ENCODE measurements at places on chromosomes 2 and 18.

GRCh38 chr2:109269706-109270504 lies 140.9 kb downstream of the SH3RF3 start:
- no peak for DNase-seq

- DNase-seq, result no peak
These were observed 73.3 kb upstream of the CABLES1 start for GRCh38 chr18:23062011-23062410.

DNA sequence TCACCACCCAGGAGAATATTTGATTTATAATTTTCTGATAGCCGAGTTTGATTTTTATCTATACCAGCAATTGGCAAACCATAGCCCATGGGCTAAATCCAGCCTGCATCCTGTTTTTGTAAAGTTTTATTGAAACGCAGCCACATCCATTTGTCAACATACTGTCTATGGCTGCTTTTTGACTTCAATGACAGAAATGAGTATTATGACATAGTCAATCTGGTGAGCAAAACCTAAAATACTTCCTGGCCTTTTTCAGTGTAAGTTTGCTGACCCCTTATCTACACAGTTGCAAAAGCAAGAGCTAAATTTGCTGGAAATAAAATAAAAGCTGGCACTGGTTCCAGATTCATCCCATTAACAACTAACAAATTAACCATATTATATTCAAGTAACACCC lies 79.8 kb upstream of the SLC25A52 start:
- DNase-seq, result no peak

DNA sequence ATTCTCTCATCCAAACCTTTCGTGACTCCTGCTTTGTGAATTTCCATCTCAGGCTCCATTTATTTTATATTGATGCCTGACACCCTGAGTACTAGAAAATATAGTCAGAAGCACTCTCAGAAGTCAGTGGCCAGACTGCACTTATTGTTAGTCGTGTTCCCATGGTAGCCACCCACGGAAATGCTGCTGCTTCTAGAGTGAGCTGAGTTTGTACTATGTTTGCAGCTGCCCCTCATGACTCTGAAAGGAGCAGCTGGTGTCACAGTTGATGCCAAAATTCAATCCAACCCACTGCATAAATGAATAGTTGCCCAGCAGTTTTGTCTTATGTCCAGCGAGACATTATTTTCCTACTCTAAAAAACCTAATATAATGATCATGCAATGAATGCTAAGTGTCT lies 265.2 kb upstream of the SPHKAP start:
- DNase-seq, result no peak

GRCh38 chr18:44799382-44799906 lies 118.8 kb downstream of the SETBP1 start:
- no peak for DNase-seq

DNA sequence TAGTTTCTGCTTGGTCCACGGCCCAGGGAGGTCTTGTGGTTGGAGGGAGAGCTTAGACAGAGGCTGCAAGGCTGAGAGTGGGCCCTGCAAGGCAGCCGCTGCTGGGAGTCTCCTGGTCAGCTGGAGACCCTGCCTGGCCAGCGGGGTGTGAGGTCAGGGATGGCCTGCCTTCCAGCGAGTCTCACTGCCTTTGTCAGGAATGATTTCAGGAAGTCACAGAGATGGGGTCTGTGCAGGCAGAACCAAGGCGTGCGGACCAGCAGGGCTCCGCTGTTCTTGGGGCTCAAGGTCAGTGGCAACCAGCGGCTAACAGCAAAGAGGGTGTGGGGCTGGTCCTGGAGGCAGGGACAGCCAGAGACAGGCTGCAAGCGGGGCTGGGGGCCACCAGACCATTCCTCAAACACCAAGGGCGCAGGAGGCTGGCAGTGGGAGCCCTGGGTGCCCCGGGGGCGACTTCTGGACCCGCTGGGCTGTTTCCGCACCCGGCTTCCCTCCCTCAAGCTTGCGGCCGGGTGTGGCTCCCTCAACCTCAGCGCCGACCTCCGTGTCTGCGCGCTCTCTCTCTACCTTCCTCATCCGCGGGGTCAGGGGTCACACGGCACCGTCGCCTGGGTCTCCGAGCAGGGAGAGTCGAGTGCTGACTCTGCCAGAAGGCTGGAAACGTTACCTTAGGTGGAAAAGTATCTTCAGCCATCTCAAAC lies 124.5 kb upstream of the CTDP1 start:
- no peak for DNase-seq

DNA sequence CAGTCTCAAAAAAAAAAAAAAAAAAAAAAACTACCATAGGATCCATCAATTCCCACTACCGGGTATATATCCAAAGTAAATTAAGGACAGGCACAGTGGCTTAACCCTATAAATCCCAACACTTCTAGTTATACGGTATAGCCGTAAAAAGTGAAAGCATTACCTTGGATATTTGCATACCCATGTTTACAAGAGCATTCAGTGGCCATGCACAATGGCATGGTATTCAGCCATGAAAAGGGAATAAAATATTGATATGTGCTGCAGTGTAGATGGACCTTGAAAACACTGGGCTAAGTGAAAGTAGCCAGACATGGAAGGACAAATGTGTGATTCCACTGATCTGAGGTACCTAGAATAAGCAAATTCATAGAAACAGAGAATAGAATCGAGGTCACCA lies 111.8 kb upstream of the CAB39 start:
- DNase-seq, result no peak

DNA sequence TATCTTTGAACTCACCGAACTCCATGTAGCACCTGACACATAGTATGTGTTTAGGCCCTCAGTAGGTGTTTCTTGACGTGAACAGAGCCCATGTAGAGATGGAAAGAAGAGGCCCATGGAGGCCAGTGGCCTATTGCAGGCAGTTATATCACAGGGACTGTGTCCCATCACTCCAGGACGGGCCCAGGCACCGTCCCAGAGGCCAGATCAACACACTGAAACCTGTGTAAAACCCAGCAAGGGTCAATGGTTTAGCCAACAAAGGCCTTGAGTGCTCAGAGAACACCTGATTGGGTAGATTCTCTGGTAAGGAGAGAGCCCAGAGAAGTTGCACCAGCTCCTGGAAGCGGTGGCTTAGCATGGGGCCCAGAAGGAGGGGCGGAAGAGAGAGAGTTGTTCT lies 82.8 kb downstream of the INHBB start:
- no peak for DNase-seq

- no peak for DNase-seq
These were observed 41.4 kb downstream of the STEAP3 start for GRCh38 chr2:119264781-119265692.

GRCh38 chr2:12685956-12686355 lies 30.8 kb upstream of the TRIB2 start:
- DNase-seq, result no peak

DNA sequence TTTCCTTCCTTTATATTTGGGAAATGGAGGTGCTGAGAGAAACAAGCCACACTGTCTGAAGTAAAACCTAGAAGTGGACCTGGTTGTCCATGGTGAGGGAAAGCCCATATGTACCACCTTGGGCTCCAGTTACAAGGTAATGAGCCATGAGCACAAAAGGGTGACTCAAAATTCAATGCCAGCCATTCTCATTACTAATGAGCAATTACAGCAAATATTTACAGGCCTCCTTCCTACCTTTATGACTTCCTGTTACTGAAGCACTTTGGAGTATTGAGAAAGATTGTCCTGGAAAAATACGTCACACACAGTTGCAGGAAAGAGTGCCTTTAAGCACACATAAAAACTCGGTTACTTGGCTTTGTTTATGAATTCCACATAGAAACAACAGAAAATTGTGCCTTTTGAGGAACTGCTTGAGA lies 9.1 kb downstream of the EPAS1 start:
- DNase-seq, result no peak

DNA sequence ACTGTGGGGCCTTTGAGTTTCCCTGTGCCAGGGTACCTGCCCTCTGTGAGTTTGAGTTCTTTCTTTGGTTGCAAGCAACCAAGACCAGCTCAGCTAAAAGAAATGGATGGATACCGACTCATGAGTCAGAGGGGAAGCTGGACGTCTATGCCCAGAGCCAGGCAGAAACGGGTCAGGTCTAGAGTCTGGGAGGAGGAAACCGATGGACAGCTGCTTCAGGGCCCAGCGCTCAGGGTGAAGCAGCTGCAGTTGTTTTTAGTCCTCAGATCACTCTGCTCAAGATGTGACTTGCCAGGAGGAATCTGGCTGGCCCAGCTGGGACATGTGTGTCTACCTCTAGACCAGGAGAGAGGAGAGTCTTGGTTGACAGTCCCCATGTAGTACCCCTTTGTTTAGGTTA lies 10.1 kb upstream of the TYMS start:
- no peak for DNase-seq

DNA sequence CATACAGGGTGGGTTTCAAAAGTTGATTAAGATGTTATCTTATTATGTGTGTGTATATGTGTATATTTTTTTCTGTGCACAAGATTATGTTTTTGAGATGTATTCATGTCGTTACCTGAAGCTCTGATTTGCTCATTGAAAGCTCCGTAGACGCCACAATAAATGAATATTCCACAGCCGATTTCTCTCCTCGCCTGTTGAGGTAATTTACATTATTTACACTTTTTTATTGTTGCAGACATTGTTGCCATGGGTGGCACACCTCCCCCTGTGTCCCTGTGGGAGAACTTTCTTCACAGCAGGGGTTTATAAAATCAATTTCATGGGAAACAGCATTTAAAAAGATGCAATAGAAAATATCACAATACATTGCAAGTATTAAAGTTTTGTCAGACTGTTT lies 100.6 kb downstream of the GLI2 start:
- no peak for DNase-seq

- no peak for DNase-seq
These were observed 27.8 kb upstream of the MLPH start for GRCh38 chr2:237459226-237459625.

GRCh38 chr2:239629926-239630617 lies 229.3 kb upstream of the HDAC4 start:
- no peak for DNase-seq

DNA sequence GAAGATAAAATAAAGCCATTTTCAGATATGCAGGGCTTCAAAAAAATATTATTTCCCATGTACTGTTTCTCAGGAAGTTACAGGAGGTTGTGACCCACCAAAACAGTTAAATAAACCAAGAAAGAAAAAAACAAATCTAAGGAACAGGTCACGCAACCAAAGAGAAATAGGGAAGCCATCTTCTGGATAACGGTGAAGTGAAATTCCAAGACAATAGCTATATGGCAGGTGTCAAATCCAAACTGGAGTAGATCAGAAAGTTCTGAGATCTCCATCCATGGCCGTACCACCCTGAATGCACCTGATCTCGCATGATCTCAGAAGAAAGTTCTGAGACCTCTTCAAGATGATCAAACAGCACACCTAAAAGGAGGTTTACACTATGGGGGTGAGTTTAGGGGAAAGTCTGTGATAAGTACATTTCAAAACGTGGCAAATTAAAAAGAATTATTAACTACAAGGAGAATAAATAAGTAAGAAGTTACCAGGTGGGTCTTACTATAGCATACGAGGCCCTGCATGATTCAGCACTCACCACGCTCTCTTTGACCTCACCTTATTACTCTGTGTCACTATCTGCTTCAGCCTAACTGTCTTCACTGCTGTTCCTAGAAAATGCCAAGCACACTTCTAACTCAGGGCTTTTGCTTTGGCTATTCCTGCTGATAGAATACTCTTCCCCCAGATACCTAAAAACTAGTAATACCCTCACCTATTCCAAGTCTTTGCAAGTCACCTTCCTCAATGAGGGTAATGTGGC lies 29.9 kb downstream of the NBAS start:
- DNase-seq, result no peak

GRCh38 chr2:44912660-44913059 lies 28.8 kb upstream of the SIX3 start:
- no peak for DNase-seq

- DNase-seq, result no peak
These were observed 48.1 kb upstream of the PKDCC start for GRCh38 chr2:41999592-42000281.

GRCh38 chr2:222318712-222319585 lies 20.2 kb upstream of the PAX3 start:
- DNase-seq, result no peak

- no peak for DNase-seq
These were observed 17.8 kb downstream of the ARHGAP15 start for GRCh38 chr2:143146815-143147530.

- no peak for DNase-seq
These were observed 509.2 kb upstream of the SOX11 start for GRCh38 chr2:5183031-5183430.

- DNase-seq, result no peak
These were observed 191.9 kb upstream of the APCDD1 start for GRCh38 chr18:10262566-10262965.

DNA sequence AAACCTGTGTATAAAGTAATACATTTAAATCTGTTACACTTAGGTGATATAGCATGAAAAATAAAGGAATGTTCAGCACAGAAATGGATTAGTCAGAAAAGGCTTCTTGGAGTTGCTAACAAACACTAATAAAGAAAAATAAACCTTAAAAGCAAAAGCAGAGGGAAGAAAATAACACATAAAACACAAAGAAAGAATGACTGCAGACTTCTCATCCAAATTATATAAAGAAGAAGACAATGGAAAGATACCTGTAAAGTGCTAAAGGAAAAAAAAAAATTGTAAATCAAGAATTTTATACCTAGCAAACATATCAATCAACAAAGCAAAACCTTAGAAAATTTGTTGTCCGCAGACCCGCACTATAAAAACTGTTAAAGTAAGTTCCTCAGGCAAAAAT lies 63.6 kb downstream of the EXOC6B start:
- no peak for DNase-seq

DNA sequence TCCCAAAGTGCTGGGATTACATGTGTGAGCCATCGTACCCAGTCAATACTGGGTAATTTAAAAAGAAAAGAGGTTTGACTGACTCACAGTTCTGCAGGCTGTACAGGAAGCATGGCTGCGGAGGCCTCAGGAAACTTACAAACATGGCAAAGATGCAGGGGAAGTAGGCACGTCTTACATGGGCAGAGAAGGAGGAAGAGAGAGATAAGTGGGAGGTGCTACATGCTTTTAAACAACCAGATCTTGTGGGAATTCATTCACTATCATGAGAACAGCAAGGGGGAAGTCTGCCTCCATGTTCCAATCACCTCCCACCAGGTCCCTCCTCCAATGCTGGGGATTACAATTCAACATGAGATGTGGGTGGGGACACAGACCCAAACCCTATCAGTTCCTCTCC lies 192.5 kb downstream of the ATAD2B start:
- DNase-seq, result no peak

GRCh38 chr2:12261986-12262680 lies 454.6 kb upstream of the TRIB2 start:
- DNase-seq, result no peak

DNA sequence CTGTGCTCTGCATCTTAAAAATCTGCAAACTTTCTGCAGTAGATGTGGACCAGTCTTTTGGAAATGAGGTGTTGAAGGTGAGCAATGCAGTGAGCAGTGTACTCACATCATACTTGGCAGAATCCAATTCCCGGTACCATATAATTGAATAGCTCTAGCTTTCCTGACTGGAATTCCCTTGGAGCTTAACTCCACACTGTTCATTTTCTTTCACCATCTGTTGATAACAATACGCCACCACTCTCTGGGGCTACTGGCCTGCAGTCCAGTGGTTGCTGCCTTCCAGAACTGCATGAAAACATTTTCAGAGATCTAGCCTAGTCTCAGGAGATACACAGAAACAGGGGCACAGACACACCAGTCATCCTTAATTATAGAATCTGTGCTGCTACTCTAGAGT lies 820.0 kb upstream of the NXPH2 start:
- no peak for DNase-seq
